ENCODE measurements at places on chromosomes 7 and 10.
A peak's percentile ranks its signal among the peaks of the same experiment; 100 is the strongest.

GRCh38 chr10:8731121-8732095 is 676.9 kb downstream of the GATA3 start:
- no peak for DNase-seq

GRCh38 chr7:41630741-41631140 is 72.1 kb downstream of the INHBA start:
- DNase-seq = peak; percentile 17

GRCh38 chr10:96681524-96681923 is 38.8 kb downstream of the PIK3AP1 start:
- no peak for DNase-seq

- DNase-seq = no peak
These were observed 15.9 kb upstream of the FAM241B start for GRCh38 chr10:69614130-69614529.

- DNase-seq = no peak
These were observed 52.5 kb upstream of the UNC5B start for GRCh38 chr10:71159892-71160291.

- no peak for DNase-seq
These were observed 34.2 kb downstream of the GPER1 start for GRCh38 chr7:1121886-1122831.

GRCh38 chr7:115471891-115472290 is 550.0 kb downstream of the MDFIC start:
- DNase-seq = no peak

- DNase-seq = no peak
These were observed 35.3 kb downstream of the MET start for GRCh38 chr7:116707289-116707688.

GRCh38 chr7:56605146-56605545 is 488.9 kb upstream of the NUPR2 start:
- no peak for DNase-seq

DNA sequence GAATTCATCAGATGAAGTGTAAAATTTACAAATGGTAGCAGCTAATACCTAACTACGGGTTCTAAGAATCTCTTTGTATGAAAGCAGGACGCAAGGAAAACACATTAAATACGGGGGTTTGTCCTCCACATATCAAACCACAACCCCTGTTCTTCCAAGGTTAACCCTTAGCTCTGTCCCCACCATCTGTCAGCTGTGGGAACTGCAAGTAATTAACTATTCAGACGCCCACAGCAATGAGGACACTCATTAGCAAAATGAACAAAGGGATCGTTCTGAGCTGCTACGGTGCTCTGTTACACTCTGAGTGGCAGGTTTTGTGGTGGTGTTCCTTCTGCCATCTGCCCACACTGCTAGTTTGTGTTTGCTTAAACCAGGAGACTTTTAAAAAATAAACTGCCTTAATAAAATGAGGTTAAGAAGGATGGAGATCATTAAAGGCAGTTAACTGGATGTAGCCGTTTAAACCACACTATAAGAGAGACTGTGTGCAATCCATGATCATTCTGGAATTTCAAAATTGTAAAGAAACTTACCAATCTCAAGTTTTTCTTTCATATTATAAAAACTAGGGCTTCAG is 51.4 kb downstream of the C10orf67 start:
- peak; percentile 33 for DNase-seq

DNA sequence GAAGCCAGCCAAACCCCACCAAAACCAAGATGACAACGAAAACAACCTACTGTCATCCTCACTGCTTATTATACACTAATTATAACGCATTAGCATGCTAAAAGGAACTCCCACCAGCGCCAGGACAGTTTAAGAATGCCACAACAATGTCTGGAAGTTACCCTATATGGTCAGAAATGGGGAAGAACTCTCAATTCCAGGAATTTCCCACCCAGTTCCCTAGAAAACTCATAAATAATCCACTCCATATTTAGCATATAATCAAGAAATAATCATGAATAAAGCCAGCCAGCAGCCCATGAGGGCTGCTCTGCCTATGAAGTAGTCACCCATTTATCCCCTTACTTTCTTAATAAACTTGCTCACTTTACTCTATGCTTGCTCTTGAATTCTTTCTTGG is 20.8 kb downstream of the MICU1 start:
- no peak for DNase-seq

GRCh38 chr10:33193701-33194521 is 140.6 kb downstream of the NRP1 start:
- no peak for DNase-seq

DNA sequence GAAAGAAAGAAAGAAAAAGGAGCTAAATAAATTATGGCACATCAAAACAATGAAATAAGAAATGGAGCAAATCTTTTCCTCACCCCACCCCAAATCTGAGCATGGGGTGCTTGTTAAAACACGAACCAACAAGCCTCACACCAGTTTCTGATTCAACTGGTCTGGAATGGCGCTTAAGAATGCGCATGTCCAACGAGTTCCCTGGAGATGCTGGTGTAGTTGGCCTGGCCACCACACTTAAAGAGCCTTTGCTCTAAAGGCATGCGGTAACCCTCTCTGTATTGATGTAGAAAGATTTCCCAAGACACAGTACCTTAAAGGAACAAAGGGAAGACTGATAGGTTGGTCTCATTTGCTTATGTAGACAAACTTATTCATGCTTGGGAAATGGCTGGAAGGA is 49.1 kb upstream of the STEAP1B start:
- peak; percentile 64 for DNase-seq

DNA sequence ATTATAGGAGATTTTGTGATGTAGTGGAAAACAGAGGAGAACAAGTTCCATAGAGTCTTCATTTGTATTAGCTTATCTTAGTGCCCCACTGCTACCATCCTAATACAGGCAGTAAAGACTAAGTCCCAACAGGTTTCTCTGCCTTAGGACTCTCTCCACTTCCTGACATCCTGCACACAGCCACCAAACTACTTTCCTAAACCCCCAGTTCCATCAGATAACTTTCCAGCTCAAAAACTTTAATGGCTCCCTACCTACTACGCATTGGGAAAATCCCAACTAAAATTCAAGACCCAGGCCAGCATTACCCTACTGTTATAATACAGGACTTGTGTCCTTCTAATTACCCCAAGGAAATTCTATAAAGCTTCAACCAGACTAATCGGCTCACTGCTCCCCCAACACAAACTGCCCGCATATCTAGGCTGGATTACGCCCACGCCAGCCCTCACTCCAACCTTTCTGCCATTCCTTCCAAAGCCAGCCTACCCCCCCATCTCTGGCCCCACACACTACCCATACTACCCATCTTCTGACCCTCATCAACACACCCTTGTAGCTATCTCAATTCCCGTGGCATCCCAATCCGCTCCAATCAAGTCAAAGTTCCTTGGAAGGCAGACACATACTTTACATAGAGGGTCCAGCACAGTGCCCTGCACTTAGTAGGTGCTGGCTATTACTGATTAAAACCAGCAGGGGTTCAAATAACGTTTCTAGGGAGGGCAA is 1.4 kb downstream of the IDE start:
- no peak for DNase-seq

- DNase-seq = no peak
These were observed 4.4 kb upstream of the MYL10 start for GRCh38 chr7:101633511-101633910.

DNA sequence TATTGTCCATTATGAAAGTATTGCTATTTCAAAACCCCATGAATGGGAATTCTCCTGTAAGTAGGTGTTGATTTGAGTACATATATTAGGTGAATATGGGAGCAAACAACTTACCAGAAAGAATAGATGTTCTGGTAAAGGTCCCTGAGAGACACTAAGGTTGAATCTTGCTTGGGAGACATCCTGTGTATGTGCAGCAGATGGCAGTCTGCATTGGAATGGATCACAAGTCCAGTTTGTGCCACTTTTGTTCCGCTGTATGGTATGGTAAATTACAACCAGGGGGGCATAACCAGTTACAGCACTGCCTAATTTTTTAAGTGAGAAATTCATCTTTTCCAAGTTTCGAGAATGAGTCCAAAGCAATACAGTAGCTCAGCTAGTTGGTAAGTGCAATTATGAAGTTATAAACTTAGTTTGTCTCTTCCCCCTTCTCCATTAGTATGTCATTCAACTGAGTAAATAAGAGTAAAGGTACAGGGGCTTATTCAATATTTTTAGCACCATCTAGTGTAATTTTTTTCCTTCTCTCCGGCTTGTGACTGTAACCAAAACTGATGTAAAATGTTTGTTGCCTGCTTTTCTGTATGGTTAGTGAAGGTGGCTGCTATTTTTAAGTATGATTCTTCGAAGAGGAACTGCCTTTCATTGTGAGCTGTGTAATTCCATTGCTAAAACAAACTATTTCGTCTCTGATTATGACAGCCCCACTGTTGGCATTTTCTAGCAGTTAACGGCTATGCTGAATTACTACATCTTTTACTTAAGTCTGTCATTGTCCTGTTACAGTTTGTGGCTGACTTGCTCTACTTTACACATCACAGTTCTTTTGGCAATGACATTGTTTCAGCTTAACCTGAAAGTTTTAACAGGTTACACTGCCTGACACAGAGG is 2.8 kb downstream of the MCU start:
- DNase-seq = no peak

- no peak for DNase-seq
These were observed 237.6 kb downstream of the KCNMA1 start for GRCh38 chr10:77400033-77400432.

DNA sequence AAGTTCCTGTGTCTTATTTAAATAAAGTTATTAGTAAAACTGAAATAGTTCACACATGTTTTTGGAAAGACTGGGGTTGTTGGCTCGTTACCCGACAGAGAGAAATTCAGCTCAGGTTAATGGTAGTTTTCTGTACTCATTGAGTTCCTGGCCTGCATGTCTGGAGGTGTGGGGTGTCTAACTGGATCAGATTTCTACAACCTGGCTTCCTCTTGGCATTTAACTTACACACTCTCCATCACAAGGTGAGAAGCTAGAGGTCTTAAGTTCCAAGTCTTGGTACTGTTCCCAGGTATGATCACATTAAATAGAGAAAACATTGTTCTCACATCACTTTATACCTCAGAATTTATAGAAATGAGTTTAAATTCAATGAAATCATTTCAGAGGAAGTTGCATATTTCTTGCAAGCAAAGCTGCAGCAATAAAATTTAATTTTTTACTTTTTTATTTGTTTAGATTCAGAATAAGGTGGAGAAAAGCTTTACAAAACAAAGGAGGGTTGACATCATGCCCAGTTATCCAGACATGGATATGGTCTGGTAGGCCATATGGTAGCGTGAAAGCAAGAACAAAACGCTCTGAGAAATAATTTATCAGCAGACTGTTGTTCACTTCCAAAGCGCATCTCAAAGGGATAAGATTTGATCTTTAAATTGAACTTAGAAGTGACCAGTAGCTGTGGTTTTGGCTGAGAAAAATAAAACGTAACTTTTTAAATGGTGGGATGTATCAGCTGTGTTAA is 120.6 kb downstream of the GLCCI1 start:
- DNase-seq = no peak

DNA sequence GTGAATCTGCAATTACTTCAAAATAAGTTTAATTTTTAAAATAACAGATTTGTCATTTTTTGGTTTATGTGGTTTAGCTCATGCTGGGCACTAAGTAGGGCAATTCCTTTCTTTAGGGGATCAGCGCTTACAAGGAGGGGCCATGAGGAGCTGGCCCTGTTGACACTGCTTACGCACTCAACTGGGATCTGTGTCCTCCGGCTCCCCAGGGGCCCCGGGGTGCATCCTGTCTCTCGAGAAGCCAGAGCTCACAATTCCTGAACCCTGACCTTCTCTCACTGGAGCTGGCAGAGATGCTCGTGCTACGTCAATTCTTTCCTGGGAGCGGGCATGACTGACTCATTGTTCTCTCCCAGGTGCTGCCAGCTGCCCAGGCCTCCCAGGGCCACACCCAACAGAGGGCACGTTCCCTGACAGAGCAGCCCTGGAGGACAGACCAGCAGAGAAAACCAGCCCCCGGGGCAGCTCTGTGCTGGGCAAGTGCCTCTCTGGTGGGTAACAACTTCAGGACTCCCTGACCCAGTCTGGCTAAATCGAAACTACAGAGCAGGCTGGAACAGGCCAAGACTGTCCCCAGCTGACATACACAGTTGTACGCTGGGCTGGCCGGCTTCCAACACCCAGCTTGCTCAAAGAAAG is 36.8 kb downstream of the CTBP2 start:
- no peak for DNase-seq

GRCh38 chr10:96339956-96340904 is 18.6 kb downstream of the OPALIN start:
- no peak for DNase-seq

GRCh38 chr10:133082685-133083421 is 4.9 kb upstream of the ADGRA1 start:
- no peak for DNase-seq

- DNase-seq = no peak
These were observed 39.5 kb downstream of the CPED1 start for GRCh38 chr7:121027761-121028669.

DNA sequence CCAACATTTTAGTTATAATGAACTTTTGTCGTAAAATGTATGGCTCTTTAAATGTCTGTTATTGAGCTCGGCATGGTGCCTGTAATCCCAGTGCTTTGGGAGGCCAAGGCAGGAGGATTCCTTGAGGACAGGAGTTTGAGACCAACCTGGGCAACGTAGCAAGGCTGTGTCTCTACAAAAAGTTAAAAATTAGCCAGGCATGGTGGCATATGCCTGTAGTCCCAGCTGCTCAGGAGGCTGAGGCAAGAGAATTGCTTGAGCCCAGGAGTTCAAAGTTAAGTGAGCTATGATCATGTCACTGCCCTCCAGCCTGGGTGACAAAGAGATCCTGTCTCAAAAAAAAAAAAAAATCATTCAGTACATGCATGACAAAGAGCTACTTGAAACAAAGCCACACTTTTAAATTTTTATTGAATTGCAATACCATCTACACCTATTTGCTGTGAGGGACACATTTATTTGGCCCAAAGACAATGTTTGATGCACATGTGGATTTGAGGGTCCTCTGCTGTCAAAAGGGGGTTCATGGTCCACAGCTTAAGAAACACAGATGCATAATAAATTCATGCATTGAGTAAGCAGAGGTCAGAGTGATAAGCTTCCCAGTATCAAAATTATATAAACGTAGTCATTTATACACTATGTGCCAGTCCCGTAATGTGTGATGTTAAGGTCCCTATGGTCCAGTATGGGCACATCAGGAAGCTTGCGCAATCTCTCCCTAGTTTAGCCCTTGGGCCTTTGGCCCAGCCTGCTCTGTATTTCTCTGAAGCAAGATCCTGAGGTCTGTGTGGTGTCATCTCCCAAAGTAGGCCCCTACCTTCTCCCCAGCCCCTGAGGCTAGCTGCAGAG is 4.4 kb upstream of the MALSU1 start:
- DNase-seq = no peak

DNA sequence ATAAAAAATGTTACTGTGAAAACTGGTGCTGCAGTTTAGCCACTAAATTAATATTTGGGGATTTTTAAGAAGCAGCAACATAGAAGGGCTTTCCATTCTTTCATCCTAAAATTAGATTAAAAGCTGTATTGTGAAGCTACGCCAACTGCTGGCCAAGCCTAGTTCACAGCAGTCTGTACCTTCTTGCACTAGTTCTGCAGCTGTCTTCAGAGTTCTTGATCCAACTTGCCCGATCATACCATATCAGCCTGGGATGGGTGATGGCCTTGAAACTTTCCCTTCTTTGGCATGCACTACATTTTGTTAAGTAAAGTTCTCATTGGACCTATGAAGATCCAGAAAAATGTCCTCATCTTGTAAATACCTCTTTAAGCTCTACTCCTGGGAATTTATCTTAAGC is 20.3 kb upstream of the PANK1 start:
- DNase-seq = no peak

Measured in iPS DF 19.7 (cell line).